Activated CD8-positive, alpha-beta memory T cell treated with anti-CD3 and anti-CD28 coated beads, Interleukin-2, amount 10 ng/mL, durations not matched to agents 7 days and 5 days (primary cell): ENCODE measurements at places on chromosomes 2 and 18. TPM values are rescaled to one million over a fixed set of nuclear protein-coding genes. Genes with fewer than 3 reads are reported as not detected.

DNA sequence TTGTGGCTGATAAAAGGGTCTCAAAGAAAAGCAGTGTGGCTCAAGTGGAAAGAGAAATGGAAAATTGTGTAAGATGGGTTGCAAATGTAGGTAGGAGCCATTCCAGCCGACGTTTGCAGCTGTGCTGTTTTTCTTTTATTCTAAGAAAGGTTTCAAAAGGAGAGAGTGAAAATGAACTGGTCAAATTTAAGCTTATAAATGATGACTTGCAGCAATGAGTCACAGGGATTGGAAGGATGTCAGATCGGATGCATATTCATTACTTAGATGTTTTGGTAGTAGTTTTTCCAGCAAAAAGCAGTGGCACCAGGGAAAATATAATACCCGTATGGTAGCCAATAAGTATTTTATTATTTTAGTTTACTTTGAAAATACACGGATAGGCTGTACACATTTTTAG, 79.1 kb downstream of the LRRTM4 start:
- DNase-seq: no peak
- no peaks in the 10 kb centered on the region for H3K27me3 ChIP-seq
- no peaks in the 10 kb centered on the region for H3K4me1 ChIP-seq
- no peak overlapping the region for H3K4me3 ChIP-seq
- no peak overlapping the region for H3K27ac ChIP-seq
- H3K36me3 ChIP-seq: no peaks in the 10 kb centered on the region

DNA sequence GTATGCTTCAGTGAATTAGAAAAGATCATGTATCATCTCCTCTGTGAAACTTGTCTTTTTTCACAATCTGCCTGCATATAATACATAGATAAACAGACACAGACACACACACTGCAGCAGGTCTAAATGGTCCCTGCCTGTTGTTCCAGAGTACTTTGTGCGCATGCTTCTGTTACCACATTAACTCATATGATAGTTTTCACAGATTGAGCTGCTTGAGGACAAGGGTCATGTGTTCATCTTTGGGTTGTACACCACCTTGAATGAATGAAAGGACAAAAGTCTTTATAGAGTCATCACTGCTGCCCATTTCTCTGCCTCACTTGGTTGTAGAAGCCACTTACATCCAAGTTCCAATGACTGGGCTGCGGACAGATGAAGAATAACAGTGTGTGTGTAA, 72.7 kb upstream of the GLS start:
- no peak overlapping the region for H3K27ac ChIP-seq
- no peaks in the 10 kb centered on the region for H3K36me3 ChIP-seq
- no peaks in the 10 kb centered on the region for H3K27me3 ChIP-seq
- DNase-seq: no peak
- H3K4me1 ChIP-seq: peaks cover 3% of the 10 kb centered on the region

DNA sequence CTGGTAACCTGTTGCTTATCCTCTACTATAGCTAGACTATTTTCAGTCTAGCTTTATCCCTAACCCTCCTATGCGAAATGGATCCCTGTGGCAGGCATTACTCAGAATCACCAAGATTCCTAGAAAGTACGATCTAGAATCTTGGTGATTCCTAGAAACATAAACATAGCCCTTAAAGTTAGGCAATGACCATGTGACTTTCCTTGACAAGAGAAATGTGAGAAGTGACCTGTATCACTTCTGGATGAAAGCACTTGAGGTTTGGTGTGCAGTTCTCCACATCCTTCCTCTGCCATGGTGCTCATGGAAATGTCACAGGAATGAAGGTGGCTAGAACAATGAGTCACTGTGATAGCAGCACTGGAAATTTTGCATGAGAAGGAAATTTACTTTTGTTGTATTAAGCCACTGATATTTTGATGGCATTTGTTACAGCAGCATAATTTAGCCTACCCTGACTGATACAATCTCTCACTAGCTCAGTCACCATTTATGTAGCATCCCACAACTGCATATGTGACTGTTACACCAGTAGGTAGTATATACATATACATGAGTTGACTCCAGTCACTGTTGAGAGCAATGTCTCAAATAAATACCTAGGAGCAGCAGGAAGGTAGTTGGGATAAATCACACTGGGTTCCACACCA, 68.3 kb upstream of the MAPRE2 start:
- H3K36me3 ChIP-seq: no peaks in the 10 kb centered on the region
- peaks cover 6% of the 10 kb centered on the region for H3K4me1 ChIP-seq
- no peak overlapping the region for H3K27ac ChIP-seq
- H3K4me3 ChIP-seq: no peak overlapping the region
- peaks cover 51% of the 10 kb centered on the region for H3K27me3 ChIP-seq

DNA sequence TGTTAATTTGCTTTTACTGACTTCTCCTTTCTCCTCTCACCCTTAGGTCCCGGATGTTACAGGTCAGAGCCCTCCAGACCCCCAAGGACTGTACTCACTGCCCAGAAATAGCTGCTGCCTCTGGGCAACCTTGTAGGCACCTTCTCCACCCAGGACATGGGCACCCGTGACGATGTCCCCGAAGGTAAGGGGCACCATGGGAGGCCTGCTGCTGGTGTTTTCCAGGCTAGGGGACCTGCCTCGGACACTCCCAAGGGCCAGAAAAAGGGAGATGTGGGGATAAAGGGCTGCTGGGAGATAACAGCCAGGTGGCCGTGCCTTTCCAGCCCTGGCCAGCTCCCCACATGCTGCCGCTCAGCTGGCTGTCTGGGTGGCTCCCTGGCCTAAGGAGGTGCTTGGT, 13.6 kb downstream of the TOGARAM2 start:
- no peaks in the 10 kb centered on the region for H3K36me3 ChIP-seq
- no peaks in the 10 kb centered on the region for H3K27me3 ChIP-seq
- no peak overlapping the region for H3K27ac ChIP-seq
- no peak overlapping the region for H3K4me3 ChIP-seq

DNA sequence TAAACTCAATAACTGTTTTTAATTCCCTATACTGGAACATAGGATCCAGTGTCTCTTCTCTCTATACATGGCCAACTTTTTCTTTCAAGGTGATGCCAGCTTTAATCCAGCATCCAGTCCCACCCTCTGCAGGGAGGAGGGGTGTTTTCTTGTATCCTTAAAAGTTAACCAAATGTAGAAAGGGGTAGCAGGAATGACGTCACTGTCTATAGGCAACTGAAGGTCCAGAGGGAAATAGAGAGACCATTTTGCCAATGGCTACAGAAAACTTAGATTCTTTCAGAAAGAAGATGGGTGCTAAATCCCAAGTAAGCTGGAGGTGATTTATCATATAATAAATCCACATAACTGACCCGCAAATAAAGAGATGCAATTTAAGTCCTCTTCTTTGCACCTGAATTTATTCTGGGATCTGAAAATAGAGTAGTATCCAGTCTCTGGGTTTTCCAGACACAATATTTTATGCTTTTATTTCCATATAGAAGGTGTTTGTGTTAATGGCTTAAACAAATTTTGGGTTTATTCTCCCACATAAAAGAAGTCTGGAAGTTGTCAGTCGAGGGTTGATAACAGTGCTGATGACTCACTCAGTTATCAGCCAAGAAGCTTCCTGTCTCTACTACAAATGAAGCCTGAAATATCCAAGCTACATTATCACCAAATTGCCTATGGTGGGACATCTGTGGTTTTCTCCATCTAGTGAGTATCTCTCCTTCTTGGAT, 5.7 kb upstream of the DNER start:
- H3K4me3 ChIP-seq: no peak overlapping the region
- peaks cover 8% of the 10 kb centered on the region for H3K4me1 ChIP-seq
- H3K36me3 ChIP-seq: no peaks in the 10 kb centered on the region
- H3K27me3 ChIP-seq: peaks cover 56% of the 10 kb centered on the region
- no peak for DNase-seq

- no peak overlapping the region for H3K27ac ChIP-seq
- no peaks in the 10 kb centered on the region for H3K27me3 ChIP-seq
- no peak for DNase-seq
- H3K4me1 ChIP-seq: peaks cover 18% of the 10 kb centered on the region
Observed at GRCh38 chr2:171939058-171939742, 16.9 kb downstream of the HAT1 start.

GRCh38 chr2:79729532-79729931, 216.7 kb downstream of the CTNNA2 start:
- no peaks in the 10 kb centered on the region for H3K27me3 ChIP-seq
- H3K4me1 ChIP-seq: no peaks in the 10 kb centered on the region
- no peak overlapping the region for H3K4me3 ChIP-seq
- no peak for DNase-seq

DNA sequence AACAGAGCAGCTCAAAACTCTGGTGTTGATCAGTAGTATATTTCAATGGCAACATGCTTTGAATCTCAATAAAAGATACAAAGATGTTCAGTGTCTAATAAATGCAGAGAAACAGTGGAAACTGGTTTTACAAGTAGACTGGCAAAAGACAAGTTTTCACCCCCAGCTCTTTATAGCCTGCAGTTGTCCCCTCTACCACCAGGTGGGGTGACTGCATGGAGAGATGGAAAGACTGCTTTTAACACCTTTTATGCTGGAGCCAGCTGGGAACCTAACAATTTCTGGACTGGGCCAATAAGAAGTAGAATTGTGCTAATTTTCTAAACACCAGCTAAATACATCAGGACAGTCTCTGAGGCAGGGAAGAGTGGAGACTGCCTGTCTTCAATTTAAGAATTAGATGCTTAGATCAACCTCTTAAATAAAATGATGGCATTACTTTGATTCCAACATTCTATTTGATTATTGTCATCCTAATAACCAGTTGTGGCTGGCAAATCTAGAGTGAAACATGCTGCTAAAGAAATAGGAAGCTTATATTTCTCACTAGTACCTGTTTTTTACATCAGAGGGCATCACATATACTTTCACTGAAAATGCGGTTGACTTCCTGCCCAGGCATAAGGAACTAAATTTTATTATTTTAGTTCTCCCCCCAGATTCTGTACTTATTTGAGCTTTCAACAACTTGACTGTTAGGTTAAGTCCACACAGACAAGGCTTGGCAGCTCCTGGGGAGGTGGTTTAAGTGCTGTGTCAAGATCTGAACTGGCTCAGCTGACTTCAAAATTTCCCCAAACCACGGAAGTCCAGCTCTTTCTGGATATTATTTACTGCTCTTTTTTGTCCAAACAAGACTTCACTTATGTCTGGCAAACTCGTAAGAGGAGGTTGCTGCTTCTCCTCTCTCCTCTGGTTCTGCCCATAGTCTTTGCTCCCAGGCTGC, 140.5 kb downstream of the TPGS2 start:
- DNase-seq: peak; percentile 65
- H3K27me3 ChIP-seq: peaks cover 8% of the 10 kb centered on the region
- no peak overlapping the region for H3K4me3 ChIP-seq
- peaks cover 2% of the 10 kb centered on the region for H3K36me3 ChIP-seq

DNA sequence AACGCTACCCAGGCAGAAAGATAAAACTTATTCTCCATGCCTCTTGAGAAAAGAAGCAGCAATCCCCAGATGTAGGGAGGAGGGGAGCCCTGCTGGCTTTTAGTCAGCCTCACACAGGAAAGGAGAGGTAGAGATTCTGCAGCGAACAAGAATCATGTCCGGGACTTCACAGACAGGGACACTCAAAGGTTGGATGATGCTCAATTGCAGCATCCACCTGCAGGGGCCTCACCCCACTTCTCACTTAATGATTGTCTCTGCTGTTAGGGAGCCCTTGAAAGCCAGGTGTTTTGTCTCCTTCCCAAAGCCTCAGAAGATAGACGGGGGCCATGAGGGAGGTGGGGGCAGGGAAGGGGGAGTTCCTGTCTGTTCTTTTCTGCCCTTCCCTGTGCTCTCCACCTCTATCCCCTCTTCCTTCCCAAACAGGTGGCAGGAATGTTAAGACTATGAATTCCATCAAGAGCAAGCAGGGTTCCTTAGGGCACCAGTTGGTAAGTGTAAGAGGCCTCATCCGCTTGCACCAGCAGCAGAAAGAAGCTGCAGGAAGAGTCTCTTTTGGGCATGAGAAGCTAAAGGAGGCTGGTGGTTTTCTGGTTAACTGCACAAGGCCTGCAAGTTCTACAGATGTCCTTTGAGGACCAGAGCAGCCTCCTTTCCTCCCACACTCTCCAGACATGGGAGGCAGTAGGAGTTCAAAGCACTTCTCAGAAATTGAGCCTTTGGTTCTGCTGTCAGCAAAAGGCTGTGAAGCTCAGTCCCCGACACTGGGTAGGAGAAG, 154.7 kb upstream of the TNP1 start:
- no peaks in the 10 kb centered on the region for H3K36me3 ChIP-seq
- no peak overlapping the region for H3K4me3 ChIP-seq
- H3K4me1 ChIP-seq: no peaks in the 10 kb centered on the region
- H3K27me3 ChIP-seq: peaks cover 23% of the 10 kb centered on the region
- no peak for DNase-seq

GRCh38 chr18:10258836-10259474, 195.5 kb upstream of the APCDD1 start:
- H3K27ac ChIP-seq: no peak overlapping the region
- no peak for DNase-seq
- no peaks in the 10 kb centered on the region for H3K27me3 ChIP-seq
- no peaks in the 10 kb centered on the region for H3K4me1 ChIP-seq

DNA sequence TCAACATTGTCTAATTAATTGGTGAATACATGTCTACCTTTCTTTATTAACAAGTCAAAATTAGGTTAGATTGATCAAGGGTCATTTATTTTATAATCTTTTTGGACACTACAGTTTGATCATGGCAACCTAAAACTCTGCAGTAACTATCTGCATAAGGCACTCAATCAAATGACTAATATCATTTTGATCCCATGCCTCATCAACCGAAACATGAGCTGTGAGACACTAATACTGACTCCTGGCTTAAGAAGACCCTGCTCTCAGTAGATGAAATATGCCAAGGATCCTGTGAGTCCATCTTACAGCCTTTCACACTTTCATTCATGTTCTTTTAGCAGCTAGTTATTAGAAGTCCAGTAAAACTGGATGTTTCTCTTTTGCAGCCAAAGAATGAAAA, 169.4 kb upstream of the CAVIN2 start:
- H3K4me1 ChIP-seq: no peaks in the 10 kb centered on the region
- H3K36me3 ChIP-seq: no peaks in the 10 kb centered on the region
- DNase-seq: no peak

DNA sequence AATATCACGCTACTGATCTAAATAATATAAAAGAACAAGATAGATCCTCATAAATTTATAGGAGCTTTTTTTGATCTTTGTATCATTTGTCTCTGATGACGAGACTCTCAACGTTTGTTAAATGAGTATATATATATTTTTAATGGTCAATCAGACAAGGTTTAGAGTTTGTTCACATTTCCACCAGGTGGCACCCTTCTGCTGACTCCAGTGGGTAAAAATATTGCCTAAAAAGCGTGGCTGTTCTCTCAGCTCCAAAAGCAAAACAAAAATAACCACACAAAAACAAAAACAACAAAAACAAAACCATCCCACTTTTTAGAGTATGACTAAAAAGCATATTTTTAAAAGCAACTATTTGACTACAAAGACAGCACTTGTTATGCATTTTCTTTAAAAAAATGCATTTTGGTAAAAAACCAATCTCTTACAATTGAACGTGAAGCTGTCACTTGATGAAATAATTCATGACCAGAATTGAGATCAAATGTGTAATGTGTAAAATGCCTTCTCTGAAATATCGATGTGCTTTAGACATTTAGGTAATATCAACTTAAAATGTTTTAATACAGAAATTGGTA, 723.2 kb downstream of the DPP10 start:
- no peak overlapping the region for H3K4me3 ChIP-seq
- no peak for DNase-seq
- no peak overlapping the region for H3K27ac ChIP-seq
- H3K27me3 ChIP-seq: peaks cover 22% of the 10 kb centered on the region
- peaks cover 5% of the 10 kb centered on the region for H3K4me1 ChIP-seq

Gene BCL11A
- not detected for total RNA-seq

Gene HOXD4
- total RNA-seq: not detected

Gene NEB
- 0.26 TPM for total RNA-seq

Gene SERPINB13
- not detected for total RNA-seq

Gene RFTN2
- total RNA-seq: not detected

Gene NOL4
- total RNA-seq: not detected
